Naive B cell (primary cell): ENCODE measurements at places on chromosomes 13 and 19. TPM values are rescaled to one million over a fixed set of nuclear protein-coding genes. Genes with fewer than 3 reads are reported as not detected.
A peak's percentile ranks its signal among the peaks of the same experiment; 100 is the strongest.

The GPR4 gene
- polyA plus RNA-seq, result not detected

The ADGRE1 gene
- not detected for polyA plus RNA-seq

GRCh38 chr19:38134540-38135149 lies 89.4 kb downstream of the DPF1 start:
- peak; percentile 15 for DNase-seq

The NCAN gene
- not detected for polyA plus RNA-seq

- no peak for DNase-seq
Observed at GRCh38 chr13:105452895-105453294, 1082.6 kb downstream of the EFNB2 start.

The MBD3L2 gene
- not detected for polyA plus RNA-seq

The CLDN10 gene
- polyA plus RNA-seq, result not detected

DNA sequence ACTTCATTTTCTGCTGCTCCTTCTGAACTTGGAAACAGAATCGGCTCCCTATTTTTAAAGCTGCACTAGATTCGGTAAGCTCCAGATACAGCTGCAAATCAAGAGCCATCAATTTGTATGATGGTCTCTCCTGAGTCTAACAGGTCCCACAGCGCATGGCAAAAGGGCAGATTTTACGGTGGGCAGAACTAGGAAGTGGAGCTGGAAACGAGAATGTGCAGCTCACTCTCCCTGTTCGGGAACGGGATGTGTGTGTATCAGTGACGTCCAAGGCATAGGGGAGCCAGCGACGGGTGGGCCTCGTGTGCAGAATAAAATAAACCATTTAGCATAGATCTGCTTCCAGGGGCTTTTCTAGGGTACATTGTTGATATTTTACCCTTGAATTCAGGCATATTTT lies 74.2 kb downstream of the COL4A1 start:
- DNase-seq, result no peak

DNA sequence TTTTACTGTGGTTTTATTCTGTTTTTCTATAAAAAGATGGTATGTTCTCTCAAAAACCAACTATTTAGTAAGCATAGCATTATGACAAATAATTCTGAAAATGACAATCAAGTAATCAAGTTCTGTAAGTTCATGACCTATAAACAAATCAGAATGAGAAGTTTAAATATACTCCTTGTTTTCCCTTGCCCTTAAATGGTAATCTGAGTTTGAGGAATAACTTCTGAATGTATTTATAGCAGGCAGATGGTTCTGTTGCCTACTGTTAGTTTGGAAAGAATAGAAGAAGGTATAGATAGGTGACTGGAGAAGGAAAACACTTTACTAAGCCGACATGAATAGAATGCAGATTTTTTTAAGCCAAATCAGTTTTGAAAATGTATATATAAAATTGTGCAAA lies 63.9 kb downstream of the POSTN start:
- no peak for DNase-seq

The SLC5A5 gene
- polyA plus RNA-seq, result 0.80 TPM

DNA sequence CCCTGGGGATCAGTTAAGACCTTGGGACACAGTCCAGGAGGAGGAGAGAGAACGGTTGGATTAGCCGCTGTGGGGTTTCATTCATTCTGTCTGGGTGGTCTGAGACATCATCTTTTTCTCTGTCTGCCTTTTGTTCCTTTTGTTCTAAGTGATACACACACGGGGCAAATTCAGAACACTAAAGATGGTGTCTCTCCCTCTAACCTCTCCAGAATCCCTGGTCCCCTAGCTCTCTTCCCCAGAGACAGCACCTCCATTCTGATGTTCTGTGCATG lies 5.0 kb downstream of the BICRA start:
- no peak for DNase-seq

DNA sequence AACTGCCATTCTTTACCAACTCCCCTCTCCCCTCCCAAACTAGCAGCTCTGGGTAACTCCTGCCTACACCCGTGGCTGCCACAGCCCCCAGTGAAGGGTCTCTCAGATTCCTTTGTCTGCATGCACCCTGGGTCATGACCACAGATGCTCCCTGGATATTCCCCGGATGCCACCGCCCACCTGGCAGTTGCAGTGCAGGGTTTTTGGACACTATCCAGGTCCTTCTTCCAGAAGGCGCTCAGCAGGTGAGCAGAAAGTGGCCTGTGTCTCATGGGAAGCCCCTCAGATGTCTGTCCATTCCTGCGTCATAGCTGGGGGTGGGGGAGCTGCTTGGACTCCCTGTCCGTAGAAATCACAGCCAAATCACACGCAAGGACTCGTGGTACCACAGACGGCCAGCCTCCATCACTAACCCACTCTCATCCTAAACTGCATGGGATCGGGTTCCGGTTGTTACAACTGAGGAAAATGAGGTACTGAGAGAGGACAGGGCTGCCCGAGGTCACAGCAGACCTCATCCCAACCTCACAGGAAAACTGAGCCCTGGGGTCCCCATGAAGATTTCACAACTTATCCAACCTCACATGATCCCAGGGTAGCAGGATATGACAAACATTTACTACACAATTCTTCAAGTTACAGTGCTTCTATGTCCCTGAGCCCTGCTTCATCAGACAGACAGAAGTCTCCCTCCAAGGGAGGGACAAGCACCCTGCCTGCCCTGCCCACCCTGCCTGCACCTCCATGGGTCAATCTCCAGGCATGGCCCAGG lies 38.6 kb downstream of the ELL start:
- DNase-seq, result no peak
